Stimulated activated CD8-positive, alpha-beta memory T cell treated with anti-CD3 and anti-CD28 coated beads, Interleukin-15, amount 100 ng/mL, for 4 hours (primary cell): ENCODE measurements at places on chromosomes 4 and X.

- DNase-seq = no peak
These were observed 390.9 kb downstream of the ADAM29 start for GRCh38 chr4:175309041-175309440.

DNA sequence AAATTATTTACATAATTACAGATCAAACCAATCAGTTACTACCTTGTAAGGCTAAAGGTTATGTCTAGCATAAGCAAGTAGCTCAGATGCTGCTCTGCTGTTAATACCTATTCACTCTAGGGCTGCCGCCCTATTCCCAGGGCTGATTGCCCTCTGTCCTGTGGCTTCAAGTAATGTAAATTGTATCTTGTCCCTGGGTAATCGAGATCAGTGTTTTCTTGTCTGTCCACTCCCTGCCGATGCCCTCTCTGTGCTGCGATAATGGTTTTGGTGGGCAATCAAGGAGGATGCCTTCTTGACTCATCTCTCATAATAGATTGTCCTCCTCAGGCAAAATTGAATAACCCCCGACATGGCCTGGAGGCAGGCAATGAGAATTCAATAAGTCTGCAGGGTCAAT lies 641.0 kb upstream of the PITX2 start:
- no peak for DNase-seq

DNA sequence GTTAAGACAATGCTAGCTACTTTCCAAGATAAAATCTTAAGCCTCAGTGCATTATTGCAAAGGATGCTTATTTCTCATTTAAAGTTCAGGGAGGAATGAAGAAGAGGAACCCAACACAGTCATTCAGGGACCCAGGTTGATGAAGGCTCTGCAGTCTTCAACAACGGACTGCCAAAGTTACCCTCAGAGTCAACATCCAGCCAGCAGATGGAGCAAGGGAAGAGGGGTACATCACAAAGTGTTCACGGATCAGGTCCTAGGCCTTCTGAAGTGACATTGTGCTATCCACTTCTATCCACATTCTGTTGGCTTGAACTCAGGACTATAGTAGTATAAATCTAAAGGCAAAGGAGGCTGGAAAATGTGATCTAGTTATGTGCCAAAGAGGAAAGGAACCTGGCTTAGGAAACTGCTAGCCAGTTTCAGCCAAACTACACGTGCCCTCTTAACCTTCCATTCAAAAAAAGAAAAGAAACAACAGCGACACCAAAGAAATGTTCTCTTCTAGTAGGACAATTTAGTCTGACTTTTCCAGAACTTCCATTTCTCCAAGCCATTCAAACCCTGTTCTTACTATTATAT lies 28.8 kb downstream of the NKX6-1 start:
- no peak for DNase-seq

DNA sequence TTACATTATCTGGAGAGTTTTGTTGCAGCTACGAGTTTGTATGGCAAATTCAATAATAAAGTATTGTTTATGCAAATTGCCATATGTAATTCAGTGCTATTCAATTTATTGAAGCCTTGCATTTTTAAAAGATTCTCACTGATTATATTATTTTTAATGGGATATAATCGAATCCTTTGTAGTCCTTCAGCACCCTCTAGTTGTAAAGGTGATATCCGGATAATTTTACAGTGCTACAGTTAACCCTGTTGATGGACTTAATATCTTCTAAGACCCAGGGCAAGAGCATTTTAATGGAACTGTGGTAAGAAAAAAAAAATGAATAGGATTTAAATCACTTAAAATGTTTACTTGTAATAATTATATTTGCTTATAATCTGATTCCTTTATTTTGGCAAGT lies 48.5 kb upstream of the GRIA2 start:
- DNase-seq = no peak

GRCh38 chrX:40098264-40099054 lies 701 bp upstream of the BCOR start:
- DNase-seq = no peak

DNA sequence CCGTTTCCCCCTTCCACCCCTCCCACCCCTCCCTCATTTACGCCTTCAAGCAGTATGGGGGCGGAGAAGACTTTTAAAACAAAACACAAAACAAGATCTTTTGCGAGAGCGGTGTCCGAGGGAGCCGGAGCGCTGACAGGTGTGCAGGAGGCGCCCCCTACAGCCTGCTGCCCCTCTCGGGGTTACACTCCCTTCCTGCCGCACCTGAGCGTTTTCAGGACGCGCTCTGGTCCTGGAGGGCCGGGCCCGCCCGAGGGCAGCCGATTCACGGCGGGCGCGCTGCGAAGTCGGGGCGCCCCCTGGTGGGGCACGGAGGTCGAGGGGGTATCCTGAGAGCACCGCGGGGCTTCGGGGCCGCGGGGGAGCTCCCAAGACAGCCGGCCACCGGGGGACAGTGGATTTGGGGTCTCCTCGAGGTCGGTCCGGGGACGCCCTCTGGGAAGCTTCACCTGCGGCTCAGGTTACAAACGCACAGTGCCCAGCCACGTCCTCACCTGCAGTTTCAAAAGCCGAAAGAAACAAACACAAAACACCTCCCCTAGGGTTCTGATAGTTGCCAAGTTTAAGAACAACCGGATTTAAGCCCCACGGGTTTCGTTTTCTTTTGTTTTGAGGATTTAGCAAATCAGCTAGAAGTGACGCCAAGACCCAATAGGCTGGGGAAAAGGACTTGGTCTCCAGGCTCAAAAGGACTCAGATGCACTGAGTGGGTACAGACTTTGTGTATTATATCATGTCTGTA lies 8.0 kb upstream of the NEUROG2 start:
- peak; percentile 38 for DNase-seq

DNA sequence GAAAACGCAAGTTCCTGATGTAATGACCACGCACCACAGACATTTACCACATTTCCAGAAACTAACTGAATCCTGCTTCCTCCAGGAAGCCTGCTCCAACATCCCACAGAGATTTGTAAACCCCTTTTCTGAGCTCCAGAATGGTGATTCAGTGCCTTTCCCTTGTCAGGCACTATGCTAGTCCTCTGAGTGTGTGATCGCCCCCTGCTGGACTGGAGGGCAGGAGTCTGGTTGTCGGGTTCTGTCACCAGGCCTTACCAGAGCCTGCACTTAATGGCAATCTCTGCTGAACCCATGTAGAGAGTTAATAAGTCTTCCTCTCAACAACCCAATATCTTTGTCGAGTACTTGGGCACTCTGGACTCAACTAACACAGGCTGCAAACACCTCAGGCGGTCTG lies 14.5 kb upstream of the KDM5C start:
- no peak for DNase-seq

DNA sequence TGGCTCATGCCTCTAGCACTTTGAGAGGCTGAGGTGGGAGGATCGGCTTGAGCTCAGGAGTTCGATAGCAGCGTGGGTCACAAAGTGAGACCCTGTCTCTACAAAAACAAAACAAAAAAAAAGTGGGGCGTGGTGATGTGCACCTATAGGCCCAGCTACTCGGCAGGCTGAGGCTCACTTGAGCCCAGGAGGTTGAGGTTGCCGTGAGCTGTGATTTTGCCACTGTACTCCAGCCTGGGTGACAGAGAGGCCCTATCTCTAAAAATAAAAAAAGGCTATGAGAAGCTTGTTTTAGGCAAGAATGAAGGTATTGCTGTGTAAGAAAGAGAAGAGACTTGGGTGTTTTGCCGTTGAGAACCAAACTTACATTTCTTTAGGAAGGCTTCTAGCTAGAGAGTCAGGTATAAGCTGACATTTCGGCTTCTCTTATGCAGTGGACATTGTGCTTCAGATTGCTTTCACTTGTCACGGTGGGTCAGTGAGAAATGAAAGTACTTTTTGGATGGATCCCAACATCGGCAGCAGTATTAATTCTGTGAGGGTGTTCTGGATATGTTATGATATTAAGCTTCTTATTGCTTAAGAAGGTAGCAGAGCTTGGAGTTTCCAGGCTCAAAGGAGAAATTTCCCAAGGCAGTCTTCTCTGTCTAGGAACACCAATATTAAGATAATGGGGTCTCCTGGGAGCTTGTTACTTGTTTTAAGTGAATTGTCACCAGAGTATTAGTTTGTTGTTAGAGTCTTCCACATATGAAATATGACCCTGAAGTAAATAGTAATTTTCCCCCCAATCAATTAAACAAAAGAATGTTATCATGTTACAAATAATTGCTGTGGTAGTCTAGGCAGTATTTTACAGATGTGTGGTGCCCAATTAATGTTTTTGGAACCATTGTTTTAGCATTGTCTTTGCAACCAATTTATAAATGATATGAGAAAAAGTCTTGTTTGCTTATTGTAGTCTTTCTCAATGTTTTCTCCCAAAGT lies 17.6 kb downstream of the TMEM131L start:
- DNase-seq = no peak

DNA sequence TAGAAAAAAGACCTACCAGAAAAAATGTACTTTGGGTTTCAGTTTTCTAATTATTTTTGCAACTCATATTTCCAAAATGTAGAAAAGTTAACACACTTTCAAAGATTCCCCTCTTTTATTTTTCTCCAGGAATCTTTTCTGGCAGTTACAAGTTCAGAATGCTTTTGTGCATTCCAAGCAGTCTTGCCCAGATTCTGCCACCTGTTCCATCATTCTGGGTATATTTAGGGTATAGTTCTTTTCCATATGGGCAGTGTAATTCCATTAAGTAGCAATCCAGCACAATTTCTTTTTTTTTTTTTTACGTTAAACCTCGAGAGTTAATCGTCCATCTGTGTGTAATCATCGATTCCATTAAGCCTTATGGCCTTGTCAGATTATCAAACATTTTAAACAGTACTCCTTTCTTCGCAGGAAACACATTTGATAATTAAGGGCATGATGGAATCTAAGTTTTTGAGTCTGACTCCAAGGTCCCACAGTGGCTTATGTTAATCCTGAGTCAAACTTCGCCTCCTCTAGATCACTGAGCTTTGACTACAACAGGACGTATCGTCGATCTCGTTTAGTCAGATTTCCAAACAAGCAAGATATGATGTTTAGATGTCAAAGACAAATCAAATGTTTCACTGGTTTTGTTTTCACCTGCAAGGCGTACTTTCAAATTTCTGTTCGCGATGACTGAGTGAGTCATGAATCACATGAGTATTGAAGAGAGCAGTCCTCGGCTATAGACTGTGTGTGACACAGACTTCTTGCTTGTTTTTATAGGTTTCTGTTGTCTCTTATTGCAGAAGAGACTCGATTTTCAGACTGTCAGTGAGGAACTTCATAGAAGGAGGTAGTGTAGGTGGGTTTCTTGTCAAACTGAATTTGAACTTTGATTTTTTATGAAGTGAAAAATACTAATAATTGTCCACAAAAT lies 118.9 kb upstream of the GK2 start:
- DNase-seq = no peak

DNA sequence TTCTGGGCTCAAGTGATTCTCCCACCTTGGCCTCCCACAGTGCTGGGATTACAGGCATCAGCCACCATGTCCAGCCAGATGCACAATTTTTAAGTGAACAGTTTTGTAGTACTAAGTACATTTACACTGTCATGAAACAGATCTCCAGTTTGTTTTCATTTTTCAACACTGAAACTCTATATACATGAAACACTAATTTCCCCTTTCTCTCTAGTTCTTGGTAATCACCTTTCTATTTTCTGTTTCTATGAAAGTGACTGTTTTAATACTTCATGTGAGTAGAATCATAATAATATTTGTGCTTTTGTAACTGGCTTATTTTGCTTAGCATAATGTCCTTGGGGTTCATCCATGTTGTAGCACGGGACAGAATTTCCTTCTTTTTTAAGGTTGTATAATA lies 237.4 kb downstream of the CAMK2D start:
- DNase-seq = no peak

DNA sequence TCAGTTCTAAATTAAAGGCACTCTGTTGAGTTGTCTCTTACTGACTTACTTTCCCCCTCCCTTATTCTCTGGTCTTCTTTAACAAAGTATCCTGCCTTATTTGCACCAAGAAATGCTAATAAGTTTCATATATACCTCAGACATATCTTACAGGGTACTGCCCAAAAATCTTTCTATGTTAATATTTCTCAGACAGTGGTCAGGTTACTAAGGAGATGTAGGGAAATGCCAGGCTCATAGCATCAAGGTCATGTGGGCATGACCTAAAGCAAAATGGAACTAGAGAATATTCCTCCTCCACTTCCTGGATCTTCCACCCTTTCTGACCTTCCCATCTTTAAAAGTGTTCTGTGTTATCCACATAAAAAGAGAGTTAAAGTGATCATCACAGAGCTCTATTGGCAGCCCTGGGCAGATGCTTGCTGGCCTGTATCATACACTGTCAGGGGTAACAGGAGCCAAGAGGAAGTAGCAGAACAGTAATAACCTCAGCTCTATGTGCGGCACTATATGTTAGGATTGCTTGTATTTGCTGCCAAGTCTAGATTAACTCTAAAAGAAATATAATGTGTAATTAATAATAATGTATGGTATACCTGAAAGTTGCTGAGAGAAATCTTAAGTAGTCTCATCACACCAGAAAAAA lies 74.3 kb downstream of the IQCM start:
- DNase-seq = no peak

DNA sequence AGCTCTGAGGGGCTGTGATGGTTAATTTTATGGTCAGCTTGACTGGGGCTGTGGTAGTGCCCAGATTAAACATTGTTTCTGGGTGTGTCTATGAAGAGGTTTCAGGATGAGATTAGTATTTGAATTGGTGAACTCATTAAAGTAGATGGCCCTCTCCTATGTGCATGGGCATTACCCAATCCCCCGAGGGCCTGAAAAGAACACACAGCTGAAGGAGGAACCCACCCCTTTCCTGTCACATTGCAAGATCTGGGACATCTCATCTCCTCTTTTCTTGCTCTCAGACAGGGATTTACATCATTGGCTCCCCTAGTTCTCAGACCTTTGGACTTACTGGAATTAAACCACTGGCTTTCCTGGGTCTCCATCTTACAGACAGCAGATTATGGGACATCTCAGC lies 29.4 kb upstream of the NDP start:
- no peak for DNase-seq

DNA sequence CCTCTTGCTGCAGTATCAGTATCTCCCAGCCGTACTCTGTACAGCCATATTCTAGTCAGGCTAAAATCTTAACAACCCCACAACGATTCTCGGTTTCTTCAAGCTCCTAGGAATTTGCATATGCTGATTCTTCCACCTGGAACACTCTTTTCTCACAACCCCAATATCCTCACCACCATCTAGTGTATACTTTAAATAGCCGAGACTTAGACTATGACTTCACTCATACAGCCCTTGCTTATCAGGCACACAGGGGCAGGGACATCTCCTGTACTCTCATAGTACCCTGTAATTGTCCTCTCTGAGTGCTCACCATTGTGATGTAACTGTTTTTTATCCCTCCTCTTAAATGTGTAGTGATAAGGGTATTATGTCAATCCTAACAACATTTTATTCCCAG lies 2126.4 kb upstream of the TENM3 start:
- no peak for DNase-seq

GRCh38 chr4:40043786-40044185 lies 12.9 kb upstream of the N4BP2 start:
- no peak for DNase-seq
